ENCODE measurements at places on chromosomes 7 and 10. TPM values are rescaled to one million over a fixed set of nuclear protein-coding genes. Genes with fewer than 3 reads are reported as not detected.

GRCh38 chr7:78121888-78122287 lies 323.3 kb downstream of the PHTF2 start:
- no peak for DNase-seq

The PIP gene
- not detected for polyA plus RNA-seq

- DNase-seq = no peak
Observed at GRCh38 chr7:10343108-10343507, 630.6 kb upstream of the PHF14 start.

The LBX1 gene
- polyA plus RNA-seq = not detected

- DNase-seq = peak; percentile 73
Observed at GRCh38 chr7:74051629-74052410, 23.8 kb downstream of the ELN start.

DNA sequence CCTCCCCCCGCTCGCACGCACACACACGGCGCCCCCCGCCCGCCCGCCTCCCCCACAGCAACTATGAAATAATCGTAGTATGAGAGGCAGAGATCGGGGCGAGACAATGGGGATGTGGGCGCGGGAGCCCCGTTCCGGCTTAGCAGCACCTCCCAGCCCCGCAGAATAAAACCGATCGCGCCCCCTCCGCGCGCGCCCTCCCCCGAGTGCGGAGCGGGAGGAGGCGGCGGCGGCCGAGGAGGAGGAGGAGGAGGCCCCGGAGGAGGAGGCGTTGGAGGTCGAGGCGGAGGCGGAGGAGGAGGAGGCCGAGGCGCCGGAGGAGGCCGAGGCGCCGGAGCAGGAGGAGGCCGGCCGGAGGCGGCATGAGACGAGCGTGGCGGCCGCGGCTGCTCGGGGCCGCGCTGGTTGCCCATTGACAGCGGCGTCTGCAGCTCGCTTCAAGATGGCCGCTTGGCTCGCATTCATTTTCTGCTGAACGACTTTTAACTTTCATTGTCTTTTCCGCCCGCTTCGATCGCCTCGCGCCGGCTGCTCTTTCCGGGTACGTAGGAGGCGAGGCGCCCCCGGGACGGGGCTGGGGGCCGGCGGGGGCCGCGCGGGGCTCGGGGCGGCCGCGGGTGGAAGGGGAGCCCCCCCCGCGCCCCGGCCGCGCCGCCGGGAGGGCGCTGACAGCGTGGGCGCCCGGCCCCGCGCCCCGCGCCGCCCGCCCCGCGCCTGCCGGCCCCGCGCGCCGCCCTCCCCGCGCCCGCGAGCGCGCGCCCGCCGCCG lies 441 bp downstream of the BMI1 start:
- DNase-seq = peak; percentile 93

The KIAA1549 gene
- polyA plus RNA-seq = 1.8 TPM

DNA sequence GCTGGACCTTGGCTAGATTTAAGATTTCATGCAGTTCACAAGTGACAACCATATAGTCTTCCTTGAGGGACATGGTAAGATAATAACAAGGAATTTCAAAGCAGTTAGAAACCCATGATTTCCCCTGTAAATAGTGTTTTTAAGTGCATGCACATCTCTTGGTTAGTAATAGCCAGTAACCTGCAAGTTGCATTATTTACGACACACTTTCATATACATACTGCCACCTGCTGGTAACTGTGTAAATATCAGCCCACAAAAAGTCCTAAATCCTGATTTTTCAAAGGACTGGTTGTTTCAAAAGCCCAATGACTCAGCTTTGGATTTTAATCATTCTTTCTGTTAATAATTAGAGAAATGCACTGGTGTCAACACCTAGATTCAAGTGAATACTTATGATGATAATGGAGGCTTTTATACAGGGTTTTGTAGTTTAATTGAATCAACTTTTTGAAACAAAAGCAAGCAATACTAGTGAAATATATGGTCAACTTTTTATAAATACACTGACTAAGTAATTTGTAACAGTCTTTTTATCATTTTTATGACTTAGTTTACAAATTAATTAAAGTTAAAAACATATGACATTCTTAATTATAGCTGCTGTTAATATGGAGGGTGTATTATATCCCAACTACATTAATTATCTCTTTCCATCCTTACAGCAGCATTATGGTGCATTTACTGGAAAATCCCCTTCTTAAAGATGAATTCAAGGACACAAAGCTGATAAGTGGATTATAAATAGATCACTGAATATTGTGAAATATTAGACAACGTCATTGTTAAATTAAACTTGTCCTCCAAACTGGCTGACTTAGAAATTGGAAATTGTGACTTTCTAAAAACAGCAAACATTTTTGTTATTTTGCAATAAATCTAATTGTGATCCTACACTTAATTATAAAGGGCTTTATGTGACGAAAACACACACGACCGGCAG lies 367.7 kb upstream of the SEMA3D start:
- DNase-seq = peak; percentile 31

DNA sequence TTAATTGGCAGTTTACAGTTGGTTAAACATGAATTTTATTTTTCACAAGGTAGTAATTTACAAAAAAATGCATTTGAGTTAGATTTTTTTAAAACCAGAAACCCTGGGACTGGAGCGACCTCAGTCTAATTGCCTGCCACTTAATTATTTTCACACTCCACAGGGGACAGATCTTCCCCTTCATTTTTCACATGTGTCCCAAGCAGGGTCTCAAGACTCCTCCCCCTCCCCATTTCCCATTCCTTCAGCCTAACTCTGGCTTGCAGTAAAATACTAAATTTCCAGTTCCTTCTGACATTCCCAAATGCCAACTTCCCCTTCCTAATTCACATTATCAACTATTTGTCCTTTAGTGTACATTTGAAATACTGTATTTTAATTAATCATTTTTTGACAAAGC lies 948 bp downstream of the ZNF138 start:
- DNase-seq = no peak

DNA sequence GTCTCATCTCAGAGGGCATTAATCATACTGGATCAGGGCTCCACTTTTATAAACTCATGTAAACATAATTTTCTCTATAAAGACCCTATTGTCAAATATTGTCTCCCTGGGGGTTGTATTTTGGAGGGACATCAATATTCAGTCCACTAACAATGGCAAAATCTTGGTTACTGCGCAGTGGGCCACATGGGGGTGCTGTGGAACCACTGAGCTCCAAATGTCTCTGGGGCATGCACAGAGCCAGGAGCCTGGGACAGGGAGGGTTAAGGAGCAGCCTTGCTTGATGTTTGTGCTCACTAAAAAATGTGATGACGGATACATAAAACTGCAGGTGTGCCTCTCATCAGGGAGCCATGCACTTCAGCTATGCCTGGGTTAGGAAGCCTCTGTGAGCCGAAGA lies 62.1 kb upstream of the PRSS58 start:
- no peak for DNase-seq

DNA sequence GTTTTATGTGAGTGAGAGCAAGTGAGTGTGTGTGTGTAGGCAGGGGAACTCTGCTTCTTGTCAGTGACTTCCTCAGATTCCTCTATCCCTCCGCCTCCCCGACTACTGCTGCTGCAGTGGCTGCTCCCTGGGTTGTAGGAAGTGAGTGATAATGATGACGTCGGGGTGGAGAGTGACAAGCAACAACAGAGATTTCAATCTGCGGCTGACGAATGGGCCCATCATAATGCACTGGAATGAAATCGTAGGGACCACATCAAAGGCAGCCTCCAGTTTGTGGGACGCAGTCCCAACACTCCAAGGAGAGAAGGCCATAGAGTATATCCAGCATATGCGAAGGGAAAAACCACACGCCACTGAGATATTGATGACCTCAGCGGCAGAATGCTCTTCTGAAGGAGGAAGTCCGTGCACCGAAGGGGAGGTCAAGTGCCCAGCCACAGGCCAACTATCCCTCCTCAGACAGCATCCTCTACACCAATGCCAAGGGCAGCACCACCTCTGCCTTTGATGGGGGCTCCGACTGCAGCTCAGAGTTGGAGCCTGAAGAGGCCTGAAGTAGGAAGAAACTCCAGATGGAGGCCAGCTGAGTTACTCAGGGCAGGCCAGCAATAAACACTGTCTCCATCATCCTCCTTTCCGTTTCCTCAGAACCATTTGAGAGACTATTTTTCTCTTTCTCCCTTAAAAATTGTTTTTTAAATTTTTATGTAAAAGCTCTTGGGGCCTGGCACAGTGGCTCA lies 11.3 kb upstream of the STMP1 start:
- DNase-seq = no peak

DNA sequence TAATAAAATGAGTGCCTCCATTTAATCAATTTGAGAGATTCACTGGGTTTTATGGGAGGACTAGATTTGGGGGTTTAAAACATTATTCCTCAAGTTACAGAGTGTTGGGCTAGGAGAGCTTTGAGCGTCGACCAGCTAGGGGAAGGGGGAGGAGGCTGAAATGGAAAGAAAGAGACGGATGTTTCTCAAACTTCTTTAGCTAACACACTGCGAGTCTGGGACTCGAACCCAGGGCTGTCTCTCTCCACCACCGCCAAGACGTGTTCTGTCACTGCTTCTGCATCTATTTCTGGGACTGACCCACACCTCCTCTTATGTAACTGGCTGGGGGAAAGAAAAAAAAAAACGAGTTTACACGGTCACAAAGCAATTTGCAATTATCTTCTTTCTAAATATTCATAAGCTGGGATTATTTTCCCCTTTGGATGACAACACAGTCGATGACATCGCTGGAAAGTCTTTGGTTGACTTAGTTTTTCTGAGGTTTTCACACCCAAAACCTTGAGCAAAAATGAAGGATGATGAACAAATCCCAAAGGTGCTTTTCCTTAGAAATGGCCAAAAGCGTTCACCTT lies 27.2 kb downstream of the CHST15 start:
- no peak for DNase-seq

- DNase-seq = no peak
Observed at GRCh38 chr10:73758704-73759511, 14.7 kb downstream of the SEC24C start.

GRCh38 chr10:133334503-133335245 lies 2.0 kb downstream of the CALY start:
- DNase-seq = no peak

Data from kidney (tissue), 22 donors.